ENCODE measurements at places on chromosomes 5 and 9.

DNA sequence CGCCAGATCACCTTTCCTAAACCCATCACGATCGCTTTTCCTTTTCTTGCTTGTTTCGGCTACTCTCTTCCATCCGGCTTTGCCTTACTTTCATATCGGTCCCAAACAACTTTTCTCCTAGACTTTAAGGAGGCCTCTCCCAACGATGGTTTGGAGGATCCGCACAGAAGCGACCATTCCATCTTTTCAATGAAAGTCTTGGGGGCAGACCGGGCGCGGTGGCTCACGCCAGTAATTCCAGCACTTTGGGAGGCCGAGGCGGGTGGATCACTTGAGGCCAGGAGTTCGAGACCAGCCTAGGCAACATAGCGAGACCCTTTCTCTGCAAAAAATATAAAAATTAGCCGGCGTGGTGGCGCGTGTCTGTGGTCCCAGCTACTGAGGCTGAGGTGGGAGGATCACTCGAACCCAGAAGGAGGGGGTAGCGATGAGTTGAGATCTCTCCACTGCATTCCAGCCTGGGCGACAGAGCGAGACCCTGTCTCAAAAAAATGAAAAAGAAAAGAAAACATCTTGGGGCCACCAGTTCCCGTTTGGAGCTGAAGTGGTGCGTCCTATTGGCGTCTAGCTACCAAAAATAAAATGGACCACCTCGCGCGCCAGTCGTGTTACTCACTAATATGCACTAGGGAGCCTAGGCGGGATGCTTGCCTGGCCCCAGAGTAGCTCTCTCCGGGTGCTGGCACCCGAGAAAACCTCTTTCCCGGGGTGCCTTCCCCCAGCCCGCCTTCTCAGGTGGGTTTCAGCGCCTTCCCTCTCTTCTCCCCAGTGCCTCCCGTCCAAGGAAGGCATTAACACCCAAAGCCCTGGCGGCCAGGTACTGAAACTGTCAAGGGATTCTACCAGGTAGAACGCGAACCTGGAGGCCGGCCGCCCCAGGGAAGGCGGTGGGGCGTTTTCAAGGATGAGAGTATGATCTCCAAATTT, 800 bp upstream of the AP3B1 start:
- no peak for DNase-seq

GRCh38 chr9:71285191-71285656, 163.8 kb upstream of the TRPM3 start:
- peak; percentile 54 for DNase-seq

DNA sequence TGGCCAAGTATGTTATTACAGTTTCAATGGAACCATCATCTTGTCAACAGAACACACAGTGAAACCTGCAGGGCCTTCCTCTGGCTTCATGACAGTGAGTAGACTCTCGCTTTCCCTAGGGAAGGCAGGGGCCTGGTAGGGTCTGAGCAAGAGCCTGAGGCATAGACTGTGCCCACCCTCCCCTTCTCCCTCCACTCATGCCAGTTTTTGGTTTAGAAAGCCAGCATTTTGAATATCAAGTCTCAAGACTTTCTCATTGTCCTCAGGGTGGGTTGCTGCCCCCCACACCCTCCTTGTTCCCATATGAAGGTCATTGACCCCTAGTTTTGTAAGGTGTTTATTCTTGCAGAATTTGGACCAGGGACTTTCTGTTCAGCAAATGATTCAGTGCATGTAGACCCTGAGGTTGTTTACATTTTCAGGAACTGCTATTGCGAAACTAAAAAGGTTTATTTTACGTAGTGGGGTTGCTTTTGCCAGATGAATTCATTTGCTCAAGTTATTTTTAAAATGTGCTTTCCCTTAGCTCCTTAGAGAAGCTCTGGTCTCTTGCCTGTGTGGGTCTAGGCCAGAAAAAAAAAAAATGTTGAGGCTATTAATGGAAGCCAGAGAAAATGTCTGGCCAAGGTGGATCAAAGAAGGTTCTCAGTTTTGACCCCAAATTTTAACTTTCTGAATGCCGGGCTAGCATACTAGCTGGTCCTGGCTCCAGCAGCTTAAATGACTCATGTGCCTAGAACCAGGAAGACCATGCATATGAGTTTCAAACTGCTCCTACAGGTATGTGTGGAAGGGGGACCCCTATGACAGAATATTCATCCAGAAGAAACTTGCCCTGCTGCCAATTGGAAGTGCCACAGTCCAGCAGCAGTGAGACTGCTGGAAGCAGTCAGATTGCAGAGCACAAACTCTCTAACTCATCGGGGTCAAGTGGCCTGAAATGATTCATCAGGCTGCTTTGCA, 10.1 kb upstream of the MOB3B start:
- DNase-seq = no peak

DNA sequence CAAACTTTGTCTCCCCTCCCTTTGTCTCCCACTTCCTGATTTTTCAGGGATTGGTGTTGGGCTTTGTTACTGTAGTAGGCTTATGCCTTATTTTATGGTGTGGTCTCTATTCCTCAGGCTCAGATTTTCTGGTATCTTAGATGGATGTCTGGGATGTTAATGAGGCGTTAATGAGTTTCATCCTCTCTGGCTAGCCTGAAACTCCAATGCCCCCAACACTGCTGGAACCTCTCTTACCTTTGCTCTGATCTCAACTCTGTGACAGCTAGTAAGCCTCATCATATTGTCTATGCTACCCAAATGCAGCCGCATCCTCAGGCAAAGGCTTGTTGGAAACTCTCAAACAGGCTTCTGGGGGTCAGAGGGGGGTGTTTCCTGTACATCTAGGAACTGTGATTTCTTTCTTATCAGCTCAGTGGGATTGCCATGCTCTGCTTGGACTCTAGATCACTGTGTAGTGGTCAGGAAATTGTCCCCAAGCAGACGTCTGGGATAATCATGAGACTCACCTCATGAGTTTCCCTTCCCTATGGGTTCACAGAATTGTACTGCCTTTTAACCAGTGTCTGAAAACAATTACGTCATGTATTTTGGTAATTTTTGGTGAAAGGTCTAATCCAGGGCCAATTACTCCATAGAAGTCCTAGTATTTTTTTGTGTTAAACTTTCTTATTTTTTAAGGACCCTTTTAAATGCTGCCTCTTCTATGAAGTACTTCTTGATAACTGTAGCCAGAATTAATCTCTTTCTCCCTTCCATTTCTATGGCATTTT, 88.8 kb upstream of the TRPC7 start:
- no peak for DNase-seq

DNA sequence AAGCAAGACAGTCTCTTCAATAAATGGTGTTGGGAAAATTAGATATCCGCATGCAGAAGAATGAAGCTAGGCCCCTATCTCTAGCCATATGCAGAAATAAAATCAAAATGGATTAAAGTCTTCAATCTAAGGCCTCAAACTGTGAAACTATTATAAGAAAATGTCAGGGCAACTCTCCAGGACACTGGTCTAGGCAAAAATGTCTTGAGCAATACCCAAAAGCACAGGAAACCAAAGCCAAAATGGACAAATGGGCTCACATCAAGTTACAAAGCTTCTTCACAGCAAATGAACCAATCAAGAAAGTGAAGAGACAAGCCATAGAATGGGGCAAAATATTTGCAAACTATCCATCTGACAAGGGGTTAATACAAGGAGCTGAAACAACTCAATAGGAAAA, 338.8 kb downstream of the NNT start:
- DNase-seq = no peak

GRCh38 chr5:2751592-2752021, at the start of gene IRX2:
Gene IRX2, minus strand, starts transcription at chr5:2751677. Its CDS starts 264 bp downstream, at chr5:2751413.
- no peak for DNase-seq

- DNase-seq = no peak
Observed at GRCh38 chr9:76296561-76297310, 97.5 kb downstream of the RFK start.

- no peak for DNase-seq
Observed at GRCh38 chr9:125812403-125812802, 65.2 kb downstream of the PBX3 start.

DNA sequence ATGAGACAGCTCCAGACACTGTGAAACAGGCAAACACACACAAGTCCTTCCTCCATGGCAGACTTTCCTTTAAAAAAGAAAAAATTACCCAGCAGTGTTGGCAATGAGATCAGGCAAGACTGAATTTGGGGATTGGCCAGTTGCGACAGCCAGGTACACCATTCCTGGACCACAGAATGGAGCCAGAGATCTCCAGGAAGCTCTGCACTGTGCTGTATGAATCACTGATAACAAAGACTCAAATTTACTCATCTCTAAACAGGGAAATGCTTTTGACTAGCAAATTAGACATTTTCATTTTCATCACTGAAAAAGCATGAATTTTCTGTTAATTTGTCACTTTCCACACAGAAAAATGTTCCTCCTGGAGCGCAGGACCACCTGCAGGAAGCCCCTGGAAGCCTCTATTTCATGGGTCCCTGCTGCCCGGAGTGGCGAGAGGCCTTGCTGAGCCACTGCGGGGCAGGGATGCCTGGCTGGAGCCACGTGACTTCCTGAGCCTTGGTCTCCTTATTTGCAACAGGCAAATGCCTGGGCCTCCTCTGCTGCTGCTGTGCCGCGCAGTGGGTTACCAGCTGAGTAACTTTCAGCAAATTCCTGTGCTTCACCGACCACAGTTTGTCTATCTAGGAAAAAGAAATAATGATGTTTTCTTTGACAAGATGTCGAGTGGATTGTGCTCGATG, 185.9 kb upstream of the ZNF618 start:
- DNase-seq = no peak

GRCh38 chr5:72163349-72163983, 56.2 kb downstream of the MAP1B start:
- DNase-seq = no peak

- no peak for DNase-seq
Observed at GRCh38 chr5:88741964-88742363, 141.0 kb downstream of the MEF2C start.

GRCh38 chr5:3604501-3604900, 8.9 kb downstream of the IRX1 start:
- no peak for DNase-seq

DNA sequence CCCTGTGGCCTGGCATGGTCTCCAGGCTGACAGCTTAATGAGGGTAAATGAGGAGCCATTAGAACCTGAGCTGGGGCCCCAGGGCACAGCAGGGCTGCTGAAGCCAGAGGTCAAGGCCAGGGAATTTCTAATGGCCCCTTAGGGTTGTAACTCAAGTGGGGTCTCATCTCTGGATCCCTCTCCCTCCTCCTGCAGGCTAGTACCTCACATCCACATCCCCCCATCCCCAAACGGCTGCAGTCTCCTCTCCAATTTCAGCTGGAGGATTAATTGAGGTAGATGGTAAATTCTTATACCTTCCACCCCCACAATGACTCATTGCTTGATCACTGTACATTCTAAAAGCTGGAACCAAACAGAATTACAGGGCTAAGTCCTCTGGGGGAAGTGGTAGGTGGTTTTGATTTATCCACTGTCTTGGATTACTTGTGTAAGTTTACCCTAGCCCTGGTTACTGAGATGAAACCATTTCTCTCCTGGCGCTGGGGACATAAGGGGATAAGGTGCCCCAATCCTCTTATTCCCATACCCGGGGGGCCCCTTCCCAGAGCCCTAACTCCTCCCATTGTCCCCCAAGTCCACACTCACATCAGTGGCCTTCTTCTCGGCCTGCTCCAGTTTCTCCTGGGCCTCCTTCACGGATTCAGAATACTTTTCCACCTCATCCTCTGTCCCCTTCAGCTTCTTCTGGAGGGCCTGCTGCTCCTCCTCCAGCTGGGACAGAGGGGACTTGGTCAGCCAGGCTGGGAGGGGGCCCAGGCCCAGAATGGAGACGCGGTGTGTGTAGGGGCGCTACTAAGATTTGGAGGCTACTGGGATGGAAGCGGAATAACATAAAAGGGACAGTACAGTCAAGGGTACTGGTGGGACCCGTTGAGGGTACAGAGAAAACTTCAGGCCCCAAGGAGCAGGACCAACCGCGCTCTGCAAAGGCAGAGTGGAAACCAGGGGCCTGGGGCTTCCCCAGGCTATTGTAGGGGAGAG, 875 bp downstream of the TPM2 start:
- no peak for DNase-seq

DNA sequence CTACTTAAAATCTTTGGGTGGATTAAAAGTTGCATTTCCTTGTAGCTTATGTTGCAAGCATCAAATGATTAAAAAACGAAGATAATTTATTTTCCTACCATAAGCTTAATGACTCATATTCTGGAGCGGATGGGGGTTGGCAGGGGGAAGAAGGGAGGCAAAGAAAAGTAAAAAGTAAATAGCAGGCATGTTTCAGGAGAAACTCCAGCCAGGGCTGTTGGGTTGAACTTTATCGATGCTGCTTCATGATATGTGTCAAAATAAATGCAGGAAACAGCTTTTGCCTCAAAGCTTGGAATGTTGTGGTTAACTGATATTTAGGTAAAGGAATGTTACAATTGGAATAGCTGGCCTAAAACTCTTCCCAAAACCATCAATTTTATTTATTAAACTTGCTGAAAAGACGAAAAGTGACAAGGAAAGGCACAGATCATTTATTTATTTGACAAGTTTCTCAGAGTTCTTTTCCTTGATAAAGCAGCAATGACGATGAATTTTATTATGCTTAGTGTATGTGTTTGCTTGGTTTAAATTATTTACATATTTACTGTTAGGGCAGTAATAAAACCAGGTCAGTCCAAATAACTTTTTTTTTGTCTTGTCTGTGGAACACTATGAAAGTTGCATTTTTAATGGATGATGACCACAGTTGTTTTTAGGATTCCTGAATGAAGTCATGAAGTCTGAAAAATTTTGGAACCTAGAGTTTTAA, 177.9 kb downstream of the PCSK1 start:
- no peak for DNase-seq

DNA sequence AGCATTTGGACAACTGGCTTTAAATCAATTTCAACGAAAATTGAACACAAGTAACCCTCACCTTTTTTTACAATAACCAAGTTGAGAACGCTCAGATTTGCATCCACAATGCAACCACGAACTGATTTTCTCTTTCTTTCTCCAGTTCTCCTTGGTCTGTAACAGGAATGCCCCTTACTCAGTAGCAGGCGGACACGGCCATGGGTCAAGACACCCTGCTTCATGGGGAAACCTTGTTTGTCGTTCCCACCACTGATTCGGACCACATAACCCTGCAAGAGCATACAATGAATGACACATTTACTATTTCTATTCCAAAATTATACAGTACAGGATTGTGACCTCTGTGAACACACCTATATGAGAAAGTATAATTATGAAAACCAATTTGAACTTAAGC, 1.4 kb downstream of the RPS6 start:
- no peak for DNase-seq

GRCh38 chr5:101995585-101995984, 300.5 kb downstream of the SLCO4C1 start:
- peak; percentile 20 for DNase-seq

GRCh38 chr5:11153670-11154382, 392.8 kb upstream of the DAP start:
- no peak for DNase-seq

DNA sequence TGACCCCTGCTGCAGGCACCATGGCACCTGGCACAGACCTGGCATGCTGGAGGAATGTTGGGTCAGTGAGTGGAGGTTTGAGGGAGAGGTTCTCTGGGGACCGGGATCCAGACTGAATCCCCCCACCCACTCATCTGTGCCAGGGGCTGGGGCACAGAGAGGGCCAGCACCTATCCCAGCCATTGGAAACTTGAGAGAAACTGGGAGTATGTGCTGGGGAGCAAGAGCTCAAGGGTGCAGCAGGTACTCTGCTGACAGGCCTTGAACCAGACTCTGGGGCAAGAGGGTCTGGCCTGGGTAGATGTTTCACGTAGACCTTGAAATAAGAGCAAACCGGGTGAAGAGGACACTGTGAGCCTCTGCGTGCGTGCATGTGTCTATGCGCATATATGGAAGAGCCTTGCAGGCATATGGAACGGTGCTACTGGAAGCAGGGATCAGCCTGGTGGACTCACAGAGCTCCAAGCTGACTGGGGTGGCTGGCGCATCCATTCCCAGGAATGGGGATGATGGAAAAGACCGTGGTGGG, 8.8 kb downstream of the FGF18 start:
- DNase-seq = no peak

GRCh38 chr5:118279540-118280294, 708.6 kb downstream of the DTWD2 start:
- no peak for DNase-seq

Data from iPS DF 19.7 (cell line).